Mammary epithelial cell (primary cell): ENCODE measurements at places on chromosomes 13 and 19.

- DNase-seq, result no peak
Observed at GRCh38 chr13:30313311-30313710, 6.0 kb upstream of the KATNAL1 start.

DNA sequence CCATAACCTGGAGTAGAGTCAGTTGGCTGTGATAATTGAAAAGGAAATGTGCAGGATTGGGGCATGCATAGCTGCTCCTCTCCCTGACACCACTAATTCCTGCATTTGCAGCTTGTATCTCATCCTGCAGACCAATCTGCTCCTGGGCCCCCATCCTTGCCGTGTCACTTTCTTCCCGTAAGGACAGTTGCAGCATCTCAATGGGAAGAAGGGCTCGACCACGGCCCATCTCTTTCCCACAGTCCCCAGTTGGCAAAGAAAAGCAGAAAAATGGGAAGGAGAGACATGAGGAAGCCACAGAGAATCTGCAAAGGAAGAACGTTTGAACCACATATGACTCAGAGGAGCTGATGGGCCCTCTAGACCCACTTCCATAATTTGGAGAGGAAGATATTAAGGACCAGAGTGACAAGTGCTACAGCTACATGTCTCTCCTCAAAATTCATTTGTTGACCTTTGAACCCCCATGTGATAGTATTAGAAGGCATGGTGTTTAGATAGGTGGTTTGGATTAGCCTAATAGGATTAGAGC, 1.8 kb upstream of the SIGLEC12 start:
- no peak for DNase-seq

GRCh38 chr13:80577926-80578670, 237.2 kb upstream of the SPRY2 start:
- DNase-seq, result no peak

GRCh38 chr19:7506385-7507328, 9.2 kb upstream of the ZNF358 start:
- peak; percentile 72 for DNase-seq

DNA sequence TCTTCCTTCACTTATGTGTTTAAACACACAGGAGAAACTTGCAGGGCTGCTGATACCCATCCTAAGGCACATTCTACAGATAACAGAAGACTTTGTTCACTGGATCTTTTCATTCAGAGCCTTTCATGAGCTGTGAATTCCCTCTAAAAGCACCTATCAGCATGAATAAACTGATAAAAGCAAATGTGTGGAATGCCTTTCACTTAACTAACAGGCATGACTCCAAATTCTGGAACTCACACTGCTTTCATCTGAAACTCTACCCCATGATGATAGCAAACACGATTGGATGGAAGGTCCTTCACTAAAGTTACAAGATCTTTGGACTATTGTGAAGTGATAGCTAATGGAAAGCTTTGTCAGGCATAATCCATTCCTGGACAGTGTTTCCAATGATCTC, 457.3 kb downstream of the EFNB2 start:
- peak; percentile 16 for DNase-seq

DNA sequence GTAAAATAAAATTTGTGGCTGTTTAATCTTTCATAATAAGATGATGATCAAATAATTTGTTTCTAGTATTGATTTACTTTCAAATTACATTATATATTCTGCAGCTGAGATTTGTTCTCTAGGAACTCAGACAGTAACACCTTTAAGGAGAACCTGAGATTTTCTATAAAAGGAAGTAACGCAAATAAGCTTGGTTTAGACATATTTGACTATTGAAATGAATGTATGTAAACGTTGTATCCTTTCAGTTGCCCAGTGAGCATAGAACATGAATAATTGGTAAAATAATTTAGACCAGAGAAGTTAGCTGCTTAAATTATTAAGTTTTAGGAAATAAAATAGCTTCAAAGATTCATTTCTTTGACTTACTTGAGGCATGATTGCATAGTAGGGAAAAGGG, 3.1 kb downstream of the CDK8 start:
- DNase-seq, result no peak

GRCh38 chr13:90675129-90675528, 672.4 kb upstream of the MIR17HG start:
- no peak for DNase-seq

GRCh38 chr13:77118134-77118533, 91.2 kb upstream of the FBXL3 start:
- no peak for DNase-seq

GRCh38 chr13:106369858-106370257, 165.6 kb downstream of the EFNB2 start:
- DNase-seq, result no peak

- DNase-seq, result no peak
Observed at GRCh38 chr13:22080832-22081231, 410.0 kb downstream of the FGF9 start.

- DNase-seq, result no peak
Observed at GRCh38 chr13:44643256-44643655, 67.1 kb upstream of the TSC22D1 start.

DNA sequence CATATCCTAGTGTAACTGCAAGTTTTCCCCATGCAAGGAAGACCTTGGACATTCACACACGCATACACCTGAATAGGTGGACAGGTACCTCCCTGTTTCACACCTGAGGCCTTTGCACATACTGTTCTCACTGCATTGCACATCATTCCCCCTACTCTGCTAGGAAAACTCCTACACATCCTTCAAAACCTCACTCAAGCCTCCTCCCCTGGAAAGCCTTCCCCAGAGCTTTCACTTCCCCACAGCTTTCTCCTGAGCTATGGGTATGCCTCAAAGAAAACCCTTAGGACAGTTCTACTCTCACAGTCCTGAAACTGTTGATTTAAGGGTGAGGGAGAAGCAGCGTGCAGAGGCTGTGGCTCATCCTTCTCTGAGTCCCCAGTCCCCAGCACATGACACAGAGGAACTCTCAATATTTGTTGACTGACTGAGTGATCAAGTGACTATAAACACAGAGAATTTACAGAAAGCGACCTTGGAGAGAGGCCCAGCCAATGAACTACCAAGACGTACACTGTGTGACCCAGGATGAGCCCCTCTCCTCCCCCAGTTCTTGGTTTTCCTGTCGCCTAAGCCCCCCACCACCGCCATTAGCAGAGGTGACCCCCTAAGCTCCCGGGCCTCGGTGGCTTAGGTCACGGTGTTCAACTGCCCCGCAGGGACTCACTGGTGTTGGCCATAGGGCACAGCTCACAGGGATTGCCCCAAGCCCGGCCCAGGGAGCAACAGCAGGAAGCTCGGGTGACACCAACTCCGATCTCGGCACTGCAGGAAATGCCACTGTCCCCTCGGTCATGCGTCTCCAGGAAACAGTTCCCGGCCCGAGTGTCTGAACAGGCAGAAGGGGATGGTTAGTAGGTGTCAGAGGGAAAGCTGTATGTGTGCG, 40.6 kb downstream of the FBN3 start:
- no peak for DNase-seq

DNA sequence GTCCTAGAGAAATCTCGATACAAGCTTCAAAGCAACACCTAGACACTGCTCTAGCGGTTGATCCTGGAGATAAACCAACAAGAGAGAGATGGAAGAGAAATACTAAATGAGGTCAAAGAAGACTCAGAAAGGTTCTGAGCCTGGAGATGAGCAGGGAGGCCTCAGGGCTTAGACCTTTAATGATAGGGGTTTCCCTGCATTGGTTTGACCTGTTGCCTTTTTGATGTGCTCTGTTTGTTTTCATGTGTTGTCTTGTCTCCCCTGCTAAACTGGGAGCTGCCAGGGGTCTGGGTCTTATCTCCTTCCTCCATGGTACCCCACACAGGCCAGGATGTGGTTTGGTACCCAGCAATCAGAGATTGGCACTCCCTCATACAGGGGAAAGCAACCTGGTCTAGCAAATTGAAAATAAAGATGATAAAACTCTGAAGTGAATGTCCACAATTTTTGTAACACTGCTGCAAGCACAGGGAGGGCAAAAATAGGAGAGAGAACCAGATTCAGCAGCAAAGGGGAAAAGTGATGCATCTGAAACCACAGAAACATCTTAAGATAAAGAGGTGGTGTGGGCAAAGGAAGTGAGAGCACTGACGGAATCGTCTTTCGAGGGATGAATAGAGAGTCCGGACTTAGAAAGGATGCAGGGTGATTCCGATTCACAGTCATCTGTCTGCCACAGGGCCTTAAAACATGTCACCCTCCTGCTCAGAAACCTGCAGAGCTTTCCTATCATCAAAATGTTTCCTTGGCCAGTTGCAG, 3.5 kb downstream of the FFAR2 start:
- DNase-seq, result no peak

- DNase-seq, result no peak
Observed at GRCh38 chr13:77737583-77738200, 40.2 kb downstream of the SLAIN1 start.

- peak; percentile 59 for DNase-seq
Observed at GRCh38 chr19:43594710-43595604, 977 bp downstream of the IRGQ start.

DNA sequence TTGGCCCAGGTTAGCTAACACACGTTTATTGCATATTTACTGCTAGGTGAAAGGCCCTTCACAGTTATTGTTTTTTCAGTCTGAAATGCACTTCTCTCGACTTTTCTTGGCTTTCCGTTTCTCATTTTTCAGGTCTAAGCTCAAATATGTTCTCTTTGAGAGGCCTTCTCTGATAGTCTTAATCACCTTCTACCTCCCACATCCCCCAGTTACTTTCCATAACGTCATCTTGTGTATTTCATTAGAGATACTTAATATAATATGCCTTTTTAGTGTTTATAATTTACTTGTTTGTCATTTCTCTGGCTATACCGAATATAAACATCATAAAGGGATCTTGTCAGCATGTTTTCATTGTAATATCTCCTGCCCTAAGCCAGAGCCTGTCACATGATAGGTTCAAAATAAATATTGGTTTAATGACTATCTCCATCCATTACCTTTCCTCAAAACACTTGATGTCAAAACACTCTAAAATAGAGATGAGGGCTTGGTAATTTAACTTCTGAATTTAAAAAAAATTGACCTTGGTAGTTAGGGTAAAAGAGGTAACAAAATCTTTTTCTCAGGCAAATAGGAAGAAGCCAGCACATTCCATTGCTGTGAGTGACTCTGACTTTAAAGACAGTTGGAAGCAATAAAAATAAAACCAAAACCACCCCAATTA, 168.6 kb upstream of the RFC3 start:
- DNase-seq, result no peak

DNA sequence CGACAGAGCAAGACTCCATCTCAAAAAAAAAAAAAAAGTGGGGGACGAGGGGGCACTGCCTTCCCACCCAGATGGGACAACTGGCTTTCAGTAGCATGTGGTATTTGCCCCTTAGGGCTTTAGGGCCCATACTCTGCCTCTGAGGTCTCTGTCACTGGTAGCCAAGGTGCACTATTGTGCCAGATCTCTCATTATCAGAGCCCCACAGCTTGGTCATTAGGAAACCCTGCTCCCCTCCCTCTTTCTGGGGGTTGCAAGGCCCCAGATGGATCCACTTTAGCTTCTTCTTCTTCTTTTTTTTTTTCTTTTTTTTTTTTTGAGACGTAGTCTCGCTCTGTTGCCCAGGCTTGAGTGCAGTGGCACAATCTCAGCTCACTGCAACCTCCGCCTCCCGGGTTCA, 11.2 kb upstream of the ZNF358 start:
- DNase-seq, result no peak

DNA sequence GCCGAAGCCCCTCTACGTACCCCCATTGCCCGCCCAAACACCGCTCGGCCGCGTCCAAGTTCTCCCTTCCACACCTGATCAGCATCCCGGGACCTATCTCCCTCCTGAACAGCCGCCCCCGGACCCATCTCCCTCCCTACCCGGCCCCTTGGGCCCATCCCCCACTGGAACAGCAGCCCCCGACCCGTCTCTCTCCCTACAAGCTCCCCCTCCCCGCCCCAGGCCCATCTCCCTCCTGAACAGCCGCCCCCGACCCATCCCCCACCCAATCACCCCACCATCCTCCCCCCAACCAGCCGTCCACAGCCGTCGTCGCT, 610 bp downstream of the ZSCAN1 start:
- DNase-seq, result no peak

- no peak for DNase-seq
Observed at GRCh38 chr19:16976446-16976845, 50.2 kb downstream of the CPAMD8 start.

- DNase-seq, result peak; percentile 1
Observed at GRCh38 chr13:71864986-71865873, 1.8 kb downstream of the DACH1 start.

- no peak for DNase-seq
Observed at GRCh38 chr19:7663706-7664105, 5.1 kb upstream of the RETN start.

DNA sequence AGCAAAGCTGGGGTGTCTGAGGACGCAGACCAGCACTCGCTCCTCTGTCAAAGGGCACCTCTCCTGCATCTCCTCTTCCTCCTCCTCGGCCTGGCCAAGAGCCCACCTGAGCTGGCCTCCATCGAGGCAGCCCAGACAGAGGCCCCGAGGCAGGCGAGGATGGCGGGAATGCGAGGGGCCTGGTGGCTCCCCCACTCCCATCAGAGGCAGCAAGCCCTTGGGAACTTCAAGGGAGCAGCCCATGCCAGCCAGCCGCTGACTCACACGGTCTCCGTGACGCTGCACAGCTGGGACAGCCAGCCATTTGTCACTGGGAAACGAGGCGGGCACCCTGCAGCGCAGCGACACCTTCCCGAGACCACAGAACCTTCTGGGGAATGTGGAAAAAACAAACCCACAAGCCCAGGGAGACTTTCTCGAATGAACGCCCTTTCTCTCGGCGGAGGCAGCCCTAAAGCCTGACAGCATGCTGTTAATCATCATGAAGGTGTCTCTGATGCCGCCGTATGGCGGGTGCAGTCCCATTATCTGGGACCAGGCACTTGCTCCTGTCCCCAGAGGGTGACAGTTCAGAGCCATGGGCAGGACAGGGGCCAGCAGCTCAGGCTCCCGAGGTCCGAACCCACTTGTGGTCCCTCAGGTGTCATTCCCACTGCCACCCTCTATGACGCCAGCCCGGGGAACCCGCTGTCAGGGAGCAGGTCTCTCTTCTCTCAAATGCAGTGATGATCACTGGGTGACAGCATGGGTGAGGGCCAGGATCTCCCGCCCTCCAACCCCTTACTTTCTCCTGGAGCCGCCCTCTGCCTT, 53.0 kb downstream of the PEPD start:
- no peak for DNase-seq

GRCh38 chr13:112846411-112847115, 122.5 kb upstream of the MCF2L start:
- DNase-seq, result no peak

DNA sequence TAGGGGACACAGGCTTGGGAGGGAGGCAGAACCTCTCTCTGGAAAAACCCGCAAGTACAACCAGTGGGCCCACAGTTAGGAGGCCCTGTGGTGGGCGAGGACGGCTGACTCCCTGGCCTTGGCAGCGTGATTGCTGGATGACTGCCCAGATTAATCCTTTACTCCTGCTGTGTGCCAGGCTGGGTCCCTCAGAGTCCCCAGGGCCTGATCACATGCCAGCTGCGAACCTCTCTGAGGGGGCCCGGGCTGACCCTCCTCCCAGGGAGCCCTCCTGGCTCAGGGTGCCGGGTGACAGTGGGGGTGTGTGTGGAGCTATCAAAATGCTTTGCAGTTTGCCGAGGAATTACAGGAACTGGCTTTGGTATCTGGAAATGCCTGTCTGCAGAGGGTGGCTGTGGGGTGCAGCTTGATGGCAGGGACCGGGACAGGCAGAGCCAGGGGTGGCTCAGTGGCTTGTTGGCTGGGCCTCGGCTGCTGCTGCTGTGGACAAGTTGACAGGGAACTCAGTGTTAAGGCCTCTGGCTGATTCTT, 48.9 kb downstream of the DNM2 start:
- DNase-seq, result no peak

- DNase-seq, result peak; percentile 35
Observed at GRCh38 chr13:27359199-27359821, 65.1 kb upstream of the GTF3A start.

GRCh38 chr19:16920816-16921529, 32.2 kb downstream of the F2RL3 start:
- DNase-seq, result peak; percentile 96

- peak; percentile 14 for DNase-seq
Observed at GRCh38 chr19:7326105-7326877, 22.4 kb upstream of the ARHGEF18 start.
